SJCRH30 (cell line): ENCODE measurements at places on chromosomes 16 and 17.
A peak's percentile ranks its signal among the peaks of the same experiment; 100 is the strongest.

- no peak for DNase-seq
Observed at GRCh38 chr17:66547151-66547865, 244.9 kb downstream of the PRKCA start.

GRCh38 chr17:4087911-4088693, 54.7 kb downstream of the ZZEF1 start:
- DNase-seq, result no peak

GRCh38 chr16:74700438-74701225, at the start of gene MLKL:
TSS of gene MLKL (minus strand) at chr16:74700862. CDS start at chr16:74695757, 5,105 bp downstream.
- DNase-seq, result peak; percentile 6

DNA sequence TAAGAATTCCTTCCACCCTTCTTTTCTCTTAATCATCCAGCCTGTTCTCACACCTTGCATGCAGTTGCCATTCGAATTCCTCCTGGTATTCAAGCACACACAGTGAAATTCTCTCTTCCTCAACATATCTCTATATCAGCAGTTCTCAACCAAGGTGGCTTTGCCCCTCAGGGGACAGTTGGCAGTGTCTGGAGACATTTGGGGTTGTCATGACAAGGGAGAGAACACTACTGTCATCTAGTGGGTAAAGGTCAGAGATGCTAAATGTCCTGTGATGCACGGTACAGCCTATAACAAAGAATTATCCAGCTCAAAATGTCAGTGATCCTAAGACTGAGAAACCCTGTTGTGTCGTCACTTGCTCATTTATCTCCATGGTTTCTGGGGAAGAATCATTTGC, 94.8 kb upstream of the CPHXL start:
- DNase-seq, result no peak

DNA sequence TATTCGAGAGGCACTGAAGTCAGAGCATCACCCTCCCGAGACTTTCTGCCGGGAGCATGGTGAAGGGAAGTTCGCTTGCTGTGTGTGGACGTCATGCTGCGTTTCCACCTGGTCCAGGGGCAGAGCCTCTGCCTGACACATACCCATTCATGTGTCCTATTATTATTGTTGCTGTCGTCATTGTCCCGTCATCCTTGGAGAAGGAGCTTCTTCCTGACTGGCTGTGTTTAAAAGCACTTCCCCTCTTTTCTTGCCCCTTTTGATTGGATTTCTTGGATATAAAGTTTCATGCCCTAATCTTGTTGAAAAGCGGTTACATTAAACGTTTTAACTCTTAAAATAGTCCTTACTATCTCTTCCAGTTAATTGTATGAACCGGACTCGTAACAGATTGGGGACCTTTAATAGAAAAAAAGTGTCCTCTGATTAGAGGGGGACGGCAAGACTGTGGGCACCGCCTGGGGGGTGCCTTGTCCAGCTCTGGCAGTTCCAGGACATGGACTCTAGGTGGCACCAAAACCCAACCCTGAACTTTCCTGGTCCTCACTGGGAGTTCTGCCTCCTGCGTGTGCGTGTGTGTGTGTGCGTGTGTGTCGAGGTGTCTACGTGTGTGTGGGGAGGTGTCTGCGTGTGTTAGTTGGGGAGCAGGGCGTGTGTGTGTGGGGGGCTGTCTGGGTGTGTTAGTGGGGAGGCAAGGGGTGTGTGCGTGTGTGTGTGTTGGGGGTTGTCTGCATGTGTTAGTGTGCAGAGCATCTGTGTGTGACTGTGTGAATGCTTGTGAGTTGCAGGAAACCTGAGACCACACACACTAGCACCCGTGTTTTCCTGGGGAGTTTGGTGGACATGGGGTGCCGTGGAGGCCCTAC, 133.3 kb upstream of the CIBAR2 start:
- DNase-seq, result peak; percentile 66

- no peak for DNase-seq
Observed at GRCh38 chr17:77503293-77503655, 362.5 kb downstream of the SEC14L1 start.

GRCh38 chr16:57039148-57039812, 49.9 kb downstream of the NLRC5 start:
- no peak for DNase-seq

- no peak for DNase-seq
Observed at GRCh38 chr16:86134802-86135461, 236.0 kb downstream of the IRF8 start.

GRCh38 chr17:51640108-51640622, 379.8 kb downstream of the UTP18 start:
- DNase-seq, result peak; percentile 50

DNA sequence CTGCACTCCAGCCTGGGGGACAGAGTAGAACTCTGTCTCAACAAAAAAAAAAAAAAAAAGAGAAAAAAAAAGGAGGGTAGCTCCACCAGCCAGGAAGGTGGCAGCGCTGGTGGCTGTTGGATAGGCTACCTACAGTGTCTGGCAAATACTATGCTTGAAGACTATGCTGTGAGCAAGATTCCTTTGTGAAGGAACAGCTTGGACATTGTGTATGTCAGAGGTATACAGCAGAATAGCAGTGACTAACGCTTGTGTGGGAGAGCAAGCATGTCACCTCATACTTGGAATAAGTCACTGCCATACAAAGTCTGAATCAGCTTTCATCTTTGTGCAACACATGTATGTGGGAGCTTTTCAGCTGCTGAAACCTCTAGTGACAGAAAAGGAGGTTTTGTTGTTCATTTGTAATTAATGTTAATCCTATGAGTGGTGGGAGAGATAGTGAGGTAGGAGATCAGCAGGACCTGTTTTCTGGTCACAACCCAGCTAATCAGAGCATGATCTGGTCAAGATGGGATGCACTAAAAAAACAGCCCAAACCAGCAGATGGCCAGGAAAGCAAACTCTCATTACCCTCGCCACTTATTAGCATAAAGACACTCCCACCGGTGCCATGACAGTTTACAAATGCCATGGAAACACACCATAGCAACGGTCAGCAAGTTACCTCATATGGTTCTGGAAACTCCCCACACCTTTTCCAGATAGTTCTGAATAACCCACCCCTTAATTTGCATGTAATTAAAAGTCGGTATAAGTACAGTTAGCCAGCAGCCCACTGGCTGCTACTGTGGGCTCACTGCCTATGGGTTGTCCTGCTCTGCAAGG, 6.8 kb upstream of the ITGAD start:
- DNase-seq, result no peak

DNA sequence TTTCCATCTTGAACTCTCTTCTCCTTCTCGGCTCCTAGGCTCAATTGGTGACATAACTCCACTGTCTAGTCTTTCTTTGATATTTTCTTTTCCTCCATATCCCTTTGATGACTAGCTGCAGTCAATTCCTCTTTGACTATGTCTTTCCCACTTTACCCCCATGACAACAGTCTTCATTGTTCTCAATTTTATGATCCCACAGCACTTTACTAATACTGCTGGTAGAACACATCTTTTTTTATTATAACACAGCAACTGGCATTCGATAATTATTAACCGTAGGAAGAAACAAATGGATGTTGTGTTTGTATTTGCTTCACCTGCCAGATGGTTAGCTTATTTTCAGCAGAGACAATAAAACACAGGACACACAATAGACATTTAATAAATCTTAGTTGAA, 1.3 kb downstream of the KRTAP3-3 start:
- DNase-seq, result no peak

DNA sequence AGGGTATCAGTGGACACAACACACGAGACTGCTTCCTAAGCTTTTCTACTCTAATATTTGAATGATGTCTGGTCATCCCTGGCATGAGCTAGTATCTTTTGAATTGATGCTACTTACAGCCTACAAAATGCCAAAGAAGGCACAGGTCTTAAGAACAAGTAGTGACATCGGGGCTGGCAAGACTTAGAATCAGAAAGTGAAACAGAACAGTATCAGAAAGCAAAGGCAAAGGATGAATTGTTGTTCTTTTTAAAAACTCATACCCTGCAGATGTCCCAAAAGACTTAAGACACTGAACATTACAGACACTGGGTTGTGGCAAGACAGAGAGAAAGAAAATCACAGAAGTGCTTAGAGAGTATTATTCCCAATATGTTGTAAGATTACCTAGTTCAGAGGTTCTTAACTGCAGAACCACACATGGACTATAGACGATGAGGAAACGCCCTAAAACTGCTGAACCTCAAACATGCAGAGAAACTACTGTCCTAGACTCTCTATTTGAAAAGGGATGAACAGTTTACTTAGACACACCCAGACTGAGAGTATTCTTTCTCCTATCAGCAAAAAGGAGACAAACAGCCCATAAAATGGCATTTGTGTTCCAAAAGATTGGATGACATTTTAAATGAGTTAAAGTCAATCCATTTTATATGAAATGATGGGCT, 12.5 kb downstream of the ZNF19 start:
- DNase-seq, result no peak

- no peak for DNase-seq
Observed at GRCh38 chr17:45688820-45689219, 95.3 kb upstream of the CRHR1 start.

DNA sequence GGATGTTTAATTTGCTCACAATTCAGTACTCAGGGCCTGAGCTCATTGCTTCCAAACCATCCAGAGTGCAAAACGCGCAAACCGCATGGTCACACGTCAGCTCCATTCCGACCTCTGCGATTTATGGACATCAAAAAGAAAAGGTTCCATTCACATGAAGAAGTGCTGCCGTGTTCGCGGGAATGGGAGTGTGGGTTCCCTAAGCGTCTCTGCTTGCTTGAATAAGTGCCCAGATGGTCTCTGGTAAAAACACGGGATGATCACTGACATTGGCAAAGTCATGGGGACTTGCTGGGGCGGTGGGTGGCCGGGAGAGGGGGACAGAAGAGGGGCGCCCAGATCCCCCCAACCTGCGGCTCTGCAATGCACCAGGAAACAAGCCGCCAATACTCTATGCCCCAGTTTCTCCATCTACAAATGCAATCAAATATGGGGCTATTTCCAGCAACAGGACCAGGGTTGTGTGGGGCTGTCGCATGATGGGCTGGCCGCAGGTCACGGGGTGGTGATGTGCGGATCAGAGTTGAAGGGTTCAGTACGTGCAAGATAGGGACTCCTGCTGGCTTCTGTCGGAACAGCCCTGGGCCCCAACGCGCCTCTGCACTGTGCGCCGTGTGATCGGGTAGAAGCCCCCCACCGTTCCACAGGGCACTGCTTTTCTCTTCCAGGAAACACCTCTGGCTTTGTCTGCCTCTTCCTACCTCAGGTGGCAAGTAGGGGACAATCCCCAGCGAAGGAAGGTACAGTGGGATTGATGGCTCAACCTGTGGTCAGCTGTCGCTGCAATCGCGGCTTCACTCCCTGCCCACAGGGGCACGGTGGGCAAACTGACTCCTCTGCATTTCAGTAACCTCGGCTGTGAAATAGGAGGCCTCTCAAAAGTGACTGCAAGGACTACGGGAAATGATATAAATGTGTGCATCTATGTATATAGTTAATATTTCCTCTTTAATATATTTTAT, 11.2 kb downstream of the FOXF1 start:
- no peak for DNase-seq

DNA sequence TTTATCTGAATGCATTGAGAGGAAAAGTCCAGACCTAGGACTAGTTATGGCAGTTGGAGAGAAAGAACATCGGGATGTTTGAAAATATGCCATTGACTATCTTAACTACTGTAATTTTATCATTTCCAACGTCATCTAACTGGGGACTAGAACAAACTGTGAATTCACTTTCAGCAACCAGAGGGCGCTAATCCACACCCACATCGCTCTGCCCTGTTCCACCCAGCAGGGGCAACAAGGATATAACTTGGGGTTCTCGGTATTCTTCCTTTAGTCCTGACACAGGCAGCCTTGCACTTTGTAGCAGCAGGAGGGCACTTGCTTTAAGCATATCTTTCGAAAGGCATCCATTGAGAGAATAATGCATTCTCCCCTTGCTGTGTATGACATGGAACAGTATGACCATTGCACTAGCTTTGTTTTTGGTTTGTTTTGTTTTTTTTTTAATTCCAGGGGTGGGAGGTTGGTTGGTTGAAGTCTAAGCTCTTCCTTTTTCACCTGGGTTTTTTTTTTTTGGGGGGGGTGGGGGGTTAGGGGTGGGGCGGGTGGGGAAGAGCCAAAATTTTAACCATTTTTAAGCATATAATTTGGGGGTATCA, 31.5 kb downstream of the SIAH1 start:
- DNase-seq, result peak; percentile 84

- peak; percentile 38 for DNase-seq
Observed at GRCh38 chr16:11405331-11406176, 60.3 kb downstream of the RMI2 start.

- no peak for DNase-seq
Observed at GRCh38 chr17:27862004-27862403, 31.2 kb downstream of the LYRM9 start.

- no peak for DNase-seq
Observed at GRCh38 chr17:17155568-17155967, 50.6 kb downstream of the PLD6 start.

GRCh38 chr17:67322042-67322787, 44.2 kb downstream of the PSMD12 start:
- peak; percentile 68 for DNase-seq

- DNase-seq, result no peak
Observed at GRCh38 chr17:72692676-72693075, 399.8 kb downstream of the SLC39A11 start.

DNA sequence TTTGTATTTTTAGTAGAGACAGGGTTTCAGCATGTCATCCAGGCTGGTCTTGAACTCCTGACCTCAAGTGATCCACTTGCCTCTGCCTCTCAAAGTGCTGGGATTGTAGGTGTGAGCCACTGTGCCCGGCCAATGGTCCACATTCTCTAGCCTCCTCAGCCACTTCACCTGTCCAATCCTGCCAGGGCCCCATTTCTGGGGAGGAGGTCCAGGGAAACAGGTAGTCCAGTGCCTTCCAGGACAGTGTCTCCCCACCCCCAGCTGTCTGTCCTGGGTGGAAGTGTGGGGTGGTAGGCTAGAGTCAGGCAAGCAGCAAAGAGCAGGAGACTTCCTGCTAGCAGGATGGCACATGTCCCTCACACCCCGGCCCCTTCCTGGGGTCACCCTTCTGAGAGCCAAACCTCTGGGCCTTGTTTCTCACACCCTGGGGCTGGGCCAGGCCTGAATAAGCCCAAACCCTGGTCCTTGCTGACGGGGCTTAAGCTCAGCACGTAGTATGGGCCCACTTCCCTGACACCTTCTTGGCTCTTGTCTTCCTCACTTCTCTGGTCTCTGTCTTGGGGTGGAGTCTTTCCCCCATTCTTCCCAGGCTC, 5.0 kb downstream of the FHOD1 start:
- no peak for DNase-seq

DNA sequence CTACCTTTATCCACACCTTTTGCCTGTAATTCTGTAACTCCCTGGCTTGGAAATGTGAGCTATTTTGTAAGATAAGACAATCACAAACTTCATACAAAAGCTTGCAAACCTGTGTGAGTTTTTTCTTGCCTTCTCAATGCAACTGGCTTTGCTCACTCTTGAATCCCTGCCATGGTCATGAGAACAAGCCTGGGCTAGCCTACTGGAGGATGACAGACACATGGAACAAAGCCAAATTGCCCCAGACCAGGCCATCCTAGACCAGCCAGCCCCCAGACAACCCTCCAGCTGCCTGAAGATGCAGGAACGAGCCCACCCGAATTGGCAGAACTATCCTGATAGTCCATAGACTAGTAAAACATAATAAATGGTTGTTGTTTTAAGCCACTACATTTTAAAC, 466.6 kb upstream of the ERCC4 start:
- peak; percentile 13 for DNase-seq
